HTR-8/SVneo (cell line): ENCODE measurements at places on chromosomes 3 and 15.

- DNase-seq, result no peak
Observed at GRCh38 chr3:98274914-98275313, 7.4 kb upstream of the OR5H2 start.

GRCh38 chr3:71645140-71645539 is 61.6 kb upstream of the FOXP1 start:
- no peak for DNase-seq

- no peak for DNase-seq
Observed at GRCh38 chr15:52486003-52486996, 42.4 kb downstream of the MYO5A start.

DNA sequence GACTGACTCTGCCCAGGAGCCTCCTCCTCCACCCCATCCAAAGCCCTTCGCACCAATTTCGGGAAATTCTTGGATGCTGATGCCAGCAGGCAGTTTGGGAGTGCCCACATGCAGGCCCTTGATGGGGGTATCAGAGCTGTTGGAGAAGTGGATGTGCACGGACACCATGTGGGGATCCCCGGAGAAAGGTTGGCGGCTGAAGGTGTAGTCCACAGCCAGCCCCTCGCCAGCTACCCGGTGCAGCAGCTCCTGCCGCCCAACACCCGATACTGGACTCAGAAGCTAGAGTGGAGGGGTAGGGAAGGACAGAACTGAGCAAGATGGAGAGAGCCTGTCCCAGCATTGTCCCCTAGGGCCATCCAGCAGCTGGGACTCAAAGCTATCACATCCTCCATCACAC is 15.5 kb upstream of the CPEB1 start:
- no peak for DNase-seq

DNA sequence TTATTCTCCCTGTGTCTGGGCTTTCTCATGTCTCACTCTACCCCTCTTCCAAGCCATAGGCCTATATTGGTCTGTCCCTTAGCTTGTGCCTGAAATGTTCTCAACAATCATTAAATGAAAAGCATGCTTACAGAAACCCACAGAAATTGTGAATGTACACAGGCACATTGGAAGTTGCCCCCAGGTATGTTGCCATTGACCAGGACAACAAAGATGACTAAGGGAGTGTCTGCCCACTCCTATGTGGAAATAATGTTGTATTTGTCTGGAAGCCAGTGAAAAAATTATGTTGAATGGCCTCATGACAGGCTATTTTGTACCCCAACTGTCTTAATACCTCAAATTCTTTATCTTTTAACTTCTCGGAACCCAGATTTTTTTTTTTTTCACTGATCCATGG is 102.0 kb downstream of the TPRG1 start:
- no peak for DNase-seq

GRCh38 chr3:182971637-182972036 is 8.7 kb downstream of the DCUN1D1 start:
- no peak for DNase-seq

GRCh38 chr3:151421938-151422337 is 37.4 kb upstream of the P2RY12 start:
- no peak for DNase-seq
